ENCODE measurements at places on chromosomes 5 and 9.

- DNase-seq: no peak
Measured at GRCh38 chr5:143471041-143471509, 67.6 kb upstream of the NR3C1 start.

GRCh38 chr9:14283276-14283675 is 30.7 kb downstream of the NFIB start:
- DNase-seq: no peak

DNA sequence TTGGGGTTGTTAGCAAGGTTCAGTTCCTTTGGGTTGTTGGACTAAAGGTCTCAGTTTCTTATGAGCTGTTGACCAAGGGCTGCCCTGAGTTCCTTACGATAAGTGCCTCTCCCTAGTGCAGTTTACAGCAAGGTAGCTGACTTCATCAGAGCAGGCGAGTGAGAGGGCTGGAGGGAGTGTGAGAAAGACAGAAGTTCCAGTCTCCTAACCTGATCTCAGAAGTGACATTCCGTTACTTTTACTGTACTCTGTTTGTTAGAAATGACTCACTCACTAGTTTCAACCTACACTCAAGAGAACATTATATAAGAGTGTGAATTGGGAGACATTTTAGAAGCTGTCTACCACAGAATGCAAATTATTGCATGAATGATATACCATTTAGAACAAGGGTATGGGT is 21.2 kb upstream of the IL31RA start:
- DNase-seq: no peak

GRCh38 chr5:157613385-157614245 is 38.0 kb upstream of the ADAM19 start:
- DNase-seq: no peak

DNA sequence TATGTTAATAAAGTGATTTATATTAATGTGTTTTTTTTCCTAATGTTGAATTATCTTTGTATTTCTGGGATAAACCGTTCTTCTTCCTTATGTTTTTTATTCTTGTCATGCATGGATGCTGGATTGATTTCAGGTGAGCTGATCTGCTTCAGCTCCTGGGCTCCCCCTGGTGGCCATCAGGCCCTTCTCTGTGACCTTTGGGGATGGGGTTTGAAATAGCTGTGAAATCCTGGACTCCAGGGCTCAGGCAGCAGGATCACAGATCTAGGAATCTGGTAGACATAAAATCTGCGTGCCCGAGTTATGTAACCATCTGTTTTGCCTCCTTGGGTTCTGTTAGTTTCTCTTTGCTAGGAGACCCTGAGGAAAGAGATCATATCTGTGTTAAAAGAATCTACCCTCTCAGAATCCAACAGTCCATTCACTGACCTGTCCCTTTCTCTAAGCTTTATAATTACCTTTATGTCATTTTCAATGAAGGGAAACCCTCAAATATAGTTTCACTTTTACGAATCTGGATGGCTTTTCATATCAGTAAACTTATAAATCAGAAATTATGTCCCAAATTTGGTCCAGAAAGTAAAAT is 12.2 kb upstream of the OR13J1 start:
- DNase-seq: peak; percentile 87

Data from right cardiac atrium (tissue), 5 donors.